Activated CD4-positive, alpha-beta T cell treated with anti-CD3 and anti-CD28 coated beads for 4 hours (primary cell): ENCODE measurements at places on chromosomes 5 and 9.
A peak's percentile ranks its signal among the peaks of the same experiment; 100 is the strongest.

- DNase-seq: no peak
Observed at GRCh38 chr5:15785531-15785981, 285.6 kb downstream of the FBXL7 start.

DNA sequence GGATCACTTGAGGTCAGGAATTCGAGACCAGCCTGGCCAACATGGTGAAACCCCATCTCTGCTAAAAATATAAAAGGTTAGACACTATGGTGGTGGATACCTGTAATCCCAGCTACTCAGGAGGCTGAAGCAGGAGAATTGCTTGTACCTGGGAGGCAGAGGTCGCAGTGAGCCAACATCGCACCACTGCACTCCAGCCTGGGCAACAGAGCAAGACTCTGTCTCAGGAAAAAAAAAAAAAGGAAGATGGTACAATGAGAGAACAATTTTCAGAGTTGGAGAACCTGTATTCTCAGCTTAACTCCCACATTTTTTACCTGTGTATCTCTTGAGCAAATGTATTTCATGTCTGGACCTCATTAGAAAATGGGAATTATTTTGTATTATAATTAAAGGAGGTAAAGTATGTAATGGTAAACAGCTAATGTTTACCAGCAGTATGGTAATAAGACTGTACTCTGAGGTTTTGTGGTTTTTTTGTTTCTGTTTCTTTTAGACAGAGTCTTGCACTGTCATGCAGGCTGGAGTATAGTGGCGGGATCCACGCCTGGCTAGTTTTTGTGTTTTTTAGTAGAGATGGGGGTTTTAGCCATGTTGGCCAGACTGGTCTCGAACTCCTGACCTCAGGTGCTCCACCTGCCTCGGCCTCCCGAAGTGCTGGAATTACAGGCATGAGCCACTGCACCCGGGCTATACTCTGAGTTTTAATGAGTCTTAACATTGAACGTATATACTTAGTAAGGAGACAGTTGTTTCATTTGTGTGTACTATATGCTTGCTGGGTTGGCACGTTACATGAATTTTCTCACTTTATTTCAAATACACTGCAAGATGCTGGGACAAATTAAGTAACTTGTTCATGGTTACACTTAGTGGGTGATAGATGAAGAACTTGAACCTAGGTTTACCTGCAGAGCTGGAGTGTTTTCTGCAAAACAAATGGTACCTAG is 16.2 kb downstream of the UHRF2 start:
- peak; percentile 6 for DNase-seq

GRCh38 chr9:134381671-134382516 is 55.6 kb downstream of the RXRA start:
- DNase-seq: peak; percentile 26

DNA sequence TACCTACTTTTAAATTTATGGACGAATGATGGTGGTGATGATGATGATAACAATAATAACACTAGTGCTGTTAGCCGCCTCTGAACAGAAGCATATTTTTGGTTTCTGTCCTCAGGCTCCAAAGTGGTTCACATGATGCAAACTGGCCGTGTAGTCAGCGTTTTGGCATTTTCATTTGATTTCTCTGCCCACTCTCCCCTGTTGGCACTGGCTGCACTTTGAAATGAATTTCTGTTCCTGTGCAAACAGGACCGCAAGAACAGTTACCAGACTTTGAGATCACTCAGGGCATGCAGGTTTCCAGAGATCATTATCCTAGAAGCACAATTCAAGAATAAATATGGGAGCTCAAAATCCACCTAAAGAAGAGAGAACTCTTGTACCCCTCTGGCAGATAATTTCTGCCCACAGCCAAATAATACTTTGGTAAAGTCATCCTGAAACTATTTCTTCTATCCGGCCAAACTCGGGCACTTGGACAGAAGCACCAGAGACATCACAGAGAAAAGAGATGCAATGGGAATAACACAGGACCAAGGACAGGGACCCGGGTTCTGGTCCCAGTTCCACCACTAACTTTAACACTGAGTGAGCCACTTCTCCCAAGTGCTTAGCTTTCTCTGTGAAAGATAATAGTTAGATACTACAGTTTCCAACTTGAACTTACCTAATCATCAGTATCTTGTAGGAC is 201.7 kb upstream of the PTGER4 start:
- DNase-seq: no peak
